ENCODE measurements at places on chromosomes 6 and 20. TPM values are rescaled to one million over a fixed set of nuclear protein-coding genes. Genes with fewer than 3 reads are reported as not detected.

DNA sequence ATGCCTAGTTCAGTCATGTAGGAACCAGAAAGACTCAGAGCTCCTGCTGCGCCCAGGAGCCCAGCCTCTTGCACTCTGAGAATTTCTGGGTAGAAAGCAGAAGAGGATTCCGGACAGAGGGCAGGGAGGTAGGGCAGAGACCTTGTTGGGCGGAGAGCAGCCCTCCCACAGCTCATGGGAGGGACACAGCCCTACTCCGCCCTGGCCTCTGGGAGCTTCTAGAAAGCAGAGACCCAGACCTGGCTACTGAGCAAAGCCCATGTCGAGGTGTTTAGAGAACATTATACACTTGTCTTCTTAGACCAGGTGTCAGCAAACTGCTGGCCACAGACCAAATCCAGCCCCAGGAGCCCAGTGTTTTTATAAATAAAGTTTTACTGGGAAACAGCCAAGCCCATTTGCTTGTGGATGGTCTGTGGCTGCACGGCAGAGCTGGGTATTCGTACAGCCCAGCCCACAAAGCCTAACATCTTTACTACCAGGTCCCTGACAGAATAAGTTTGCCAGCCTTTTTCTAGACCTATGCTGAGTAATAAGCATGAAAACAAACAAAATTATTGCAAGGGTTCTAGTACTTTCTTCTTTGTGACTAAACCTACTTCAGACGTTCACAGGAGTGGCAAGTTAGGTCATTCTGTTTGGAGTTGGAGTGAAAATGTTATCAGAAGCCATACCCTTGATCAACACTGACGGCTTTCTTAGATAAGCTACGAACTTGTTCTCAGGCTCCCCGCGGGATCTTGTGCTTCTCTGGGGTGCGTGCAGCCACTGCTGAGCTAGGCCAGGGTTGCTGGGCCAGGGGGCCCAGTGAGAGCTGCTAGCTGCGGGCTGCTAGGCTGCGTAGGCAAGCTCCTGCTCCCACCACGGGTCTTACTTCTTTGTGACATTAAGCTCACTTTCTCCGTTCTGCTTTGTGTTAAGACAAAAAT lies 235.1 kb upstream of the FOXQ1 start:
- H3K4me3 ChIP-seq, result no peak overlapping the region
- no peak overlapping the region for H3K27ac ChIP-seq
- no peak for DNase-seq

GRCh38 chr20:58889798-58890517 lies 37.4 kb downstream of the GNAS start:
- no peaks in the 10 kb centered on the region for H3K36me3 ChIP-seq
- H3K27me3 ChIP-seq, result no peaks in the 10 kb centered on the region
- H3K4me3 ChIP-seq, result peak overlapping the region; percentile 67
- no peak for DNase-seq
- H3K27ac ChIP-seq, result peak overlapping the region; percentile 78

- H3K27ac ChIP-seq, result no peak overlapping the region
- H3K36me3 ChIP-seq, result no peaks in the 10 kb centered on the region
- no peaks in the 10 kb centered on the region for H3K4me1 ChIP-seq
- H3K4me3 ChIP-seq, result no peak overlapping the region
- DNase-seq, result no peak
Observed at GRCh38 chr20:59295531-59295930, 4.9 kb upstream of the EDN3 start.

- H3K36me3 ChIP-seq, result no peaks in the 10 kb centered on the region
- H3K27me3 ChIP-seq, result peaks cover 35% of the 10 kb centered on the region
- peaks cover 11% of the 10 kb centered on the region for H3K4me1 ChIP-seq
Observed at GRCh38 chr20:45098103-45098773, 2.7 kb downstream of the KCNS1 start.

Gene FNDC1
- not detected for polyA plus RNA-seq

Gene TAPBP
- polyA plus RNA-seq, result 277 TPM

GRCh38 chr6:28922004-28922820 lies 1.6 kb downstream of the TRIM27 start:
- H3K4me3 ChIP-seq, result peak overlapping the region; percentile 82
- DNase-seq, result no peak
- peaks cover 46% of the 10 kb centered on the region for H3K4me1 ChIP-seq
- H3K27me3 ChIP-seq, result no peaks in the 10 kb centered on the region
- peaks cover 33% of the 10 kb centered on the region for H3K36me3 ChIP-seq
- H3K27ac ChIP-seq, result peak overlapping the region; percentile 82

Gene SH3BGRL2
- 0.07 TPM for polyA plus RNA-seq

GRCh38 chr6:161067749-161068148 lies 76.2 kb downstream of the MAP3K4 start:
- H3K27ac ChIP-seq, result no peak overlapping the region
- peaks cover 5% of the 10 kb centered on the region for H3K4me1 ChIP-seq
- no peak for DNase-seq
- no peaks in the 10 kb centered on the region for H3K36me3 ChIP-seq
- H3K27me3 ChIP-seq, result no peaks in the 10 kb centered on the region

Gene C6orf58
- polyA plus RNA-seq, result 0.31 TPM

Measured in CD4-positive, alpha-beta memory T cell (primary cell).